ENCODE measurements at places on chromosomes 12 and 14.

GRCh38 chr12:642633-643474 is 20.4 kb downstream of the NINJ2 start:
- peak; percentile 87 for DNase-seq

GRCh38 chr12:24079083-24079482 is 129.6 kb upstream of the SOX5 start:
- DNase-seq: no peak

GRCh38 chr14:86756521-86757190 is 1226.7 kb downstream of the FLRT2 start:
- DNase-seq: no peak

GRCh38 chr14:39988939-39989338 is 556.7 kb upstream of the FBXO33 start:
- no peak for DNase-seq

DNA sequence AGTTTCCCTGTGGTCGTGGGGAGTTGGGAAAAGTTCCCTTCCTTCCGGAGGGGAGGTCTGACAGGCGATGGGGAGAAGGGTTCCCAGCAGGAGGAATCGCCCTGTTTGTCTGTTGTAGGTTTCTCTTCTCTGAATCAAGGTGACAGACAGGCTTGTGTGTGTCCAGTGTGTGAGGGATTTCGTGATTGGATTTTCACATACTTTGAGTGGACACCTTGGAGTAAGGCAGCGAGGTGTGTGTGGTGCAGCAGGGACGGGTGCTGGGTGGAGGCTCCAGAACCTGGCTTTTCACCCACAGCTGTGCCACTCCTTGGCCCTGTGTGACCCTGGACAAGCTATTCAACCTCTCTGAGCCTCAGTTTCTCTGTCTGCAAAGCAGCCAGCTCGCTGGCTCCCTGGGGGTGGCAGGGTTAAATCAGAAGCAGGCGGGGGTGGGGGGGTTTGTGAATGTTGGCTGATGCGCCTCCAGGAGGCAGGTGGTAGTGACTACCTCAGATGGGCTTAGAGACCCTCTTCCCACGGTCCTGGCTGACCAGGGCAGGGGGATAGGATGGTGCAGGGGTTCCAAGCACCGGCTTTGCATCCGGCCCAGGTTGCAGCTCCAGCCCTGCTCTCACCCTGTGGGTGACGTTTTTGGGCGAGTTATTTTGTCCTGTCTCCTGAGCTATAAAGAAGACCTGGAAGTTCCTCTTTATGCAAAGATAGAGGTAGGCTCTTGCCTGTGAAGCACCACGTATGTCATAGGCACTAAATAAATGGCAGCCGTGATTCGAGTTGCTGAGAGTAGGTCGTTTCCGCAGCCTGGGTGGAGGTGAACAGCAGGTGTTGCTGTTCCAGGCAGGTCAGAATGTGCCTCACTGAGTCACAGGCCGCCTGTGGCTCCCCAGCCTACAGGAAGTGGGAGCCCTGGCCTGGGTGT is 679 bp downstream of the BDKRB2 start:
- DNase-seq: no peak

- no peak for DNase-seq
Observed at GRCh38 chr12:113837084-113837483, 129.0 kb downstream of the RBM19 start.

DNA sequence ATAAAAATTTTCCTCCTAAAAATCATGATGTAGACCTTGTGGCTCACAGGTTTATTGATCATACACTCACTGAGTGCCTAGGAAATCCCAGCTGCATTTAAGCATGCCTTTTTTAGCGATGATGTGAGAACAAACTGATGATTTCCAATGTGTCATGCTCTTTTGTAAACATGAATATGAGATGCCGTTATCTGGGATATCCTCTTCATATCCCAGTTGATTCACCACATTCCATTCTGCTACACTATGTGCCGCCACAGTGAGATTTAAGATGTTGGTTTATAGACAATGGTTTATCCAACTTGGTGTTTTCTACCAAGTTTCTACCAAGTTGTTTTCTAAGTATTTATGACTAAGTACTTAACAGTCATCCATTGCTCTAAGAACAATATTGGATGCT is 5.2 kb downstream of the OR4E1 start:
- no peak for DNase-seq

DNA sequence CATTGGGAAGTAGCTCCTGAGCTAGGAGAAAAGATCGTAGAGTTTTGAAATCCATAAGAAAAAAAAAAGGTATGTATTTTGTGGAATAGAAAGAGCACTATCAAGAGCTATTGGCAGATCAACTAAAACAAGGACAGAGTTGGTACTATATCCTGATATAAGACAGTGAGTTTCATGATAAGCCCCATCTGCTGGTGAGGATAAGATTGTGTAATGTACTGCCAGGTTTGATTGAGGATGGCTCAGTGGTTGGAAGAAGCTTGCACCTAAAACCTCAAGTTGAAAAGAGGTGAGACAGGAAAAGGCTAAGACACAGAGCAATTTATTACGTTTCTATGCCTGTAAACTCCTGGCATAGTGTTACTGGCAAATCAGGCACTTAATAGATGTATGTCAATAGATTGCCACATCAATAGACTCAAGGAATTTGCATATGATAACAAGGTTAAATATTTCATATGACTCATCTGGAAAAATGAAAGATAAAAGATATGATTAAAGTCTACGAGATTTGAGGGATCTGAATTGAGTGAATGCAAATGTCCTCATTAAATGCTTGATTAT is 525.6 kb downstream of the FLRT2 start:
- DNase-seq: no peak

DNA sequence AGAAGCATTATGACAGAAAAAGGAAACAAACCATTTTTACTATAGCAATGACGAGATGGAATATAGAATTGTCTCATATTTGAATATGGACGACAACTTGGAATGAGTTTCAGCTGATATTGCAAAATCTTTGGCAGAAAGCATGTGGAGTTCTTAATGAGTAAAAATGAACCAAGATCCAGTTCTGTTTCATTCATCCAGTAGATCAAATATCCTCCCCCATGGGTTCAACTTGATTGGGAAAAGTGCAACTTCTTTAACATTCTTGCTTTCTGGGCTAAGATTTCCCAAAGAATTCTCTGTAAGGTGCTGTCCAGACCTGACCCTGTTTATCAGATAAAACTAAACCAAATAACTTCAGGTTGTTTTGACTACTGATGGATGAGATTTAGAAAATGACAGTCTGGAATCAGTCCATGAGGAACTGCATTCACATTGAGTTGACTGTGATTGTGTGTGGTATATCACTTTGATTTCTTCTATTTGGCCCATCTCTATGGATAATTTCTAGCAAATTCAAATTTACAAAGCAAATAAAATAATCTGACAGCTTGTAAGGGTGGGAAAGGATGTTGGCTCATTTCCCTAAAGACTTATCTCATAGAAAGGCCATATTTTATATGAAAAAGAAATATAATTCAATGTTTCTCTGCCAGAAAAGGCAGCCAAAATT is 267.4 kb downstream of the ADAMTS20 start:
- DNase-seq: no peak

GRCh38 chr14:67851785-67852410 is 32.3 kb downstream of the RAD51B start:
- DNase-seq: no peak

DNA sequence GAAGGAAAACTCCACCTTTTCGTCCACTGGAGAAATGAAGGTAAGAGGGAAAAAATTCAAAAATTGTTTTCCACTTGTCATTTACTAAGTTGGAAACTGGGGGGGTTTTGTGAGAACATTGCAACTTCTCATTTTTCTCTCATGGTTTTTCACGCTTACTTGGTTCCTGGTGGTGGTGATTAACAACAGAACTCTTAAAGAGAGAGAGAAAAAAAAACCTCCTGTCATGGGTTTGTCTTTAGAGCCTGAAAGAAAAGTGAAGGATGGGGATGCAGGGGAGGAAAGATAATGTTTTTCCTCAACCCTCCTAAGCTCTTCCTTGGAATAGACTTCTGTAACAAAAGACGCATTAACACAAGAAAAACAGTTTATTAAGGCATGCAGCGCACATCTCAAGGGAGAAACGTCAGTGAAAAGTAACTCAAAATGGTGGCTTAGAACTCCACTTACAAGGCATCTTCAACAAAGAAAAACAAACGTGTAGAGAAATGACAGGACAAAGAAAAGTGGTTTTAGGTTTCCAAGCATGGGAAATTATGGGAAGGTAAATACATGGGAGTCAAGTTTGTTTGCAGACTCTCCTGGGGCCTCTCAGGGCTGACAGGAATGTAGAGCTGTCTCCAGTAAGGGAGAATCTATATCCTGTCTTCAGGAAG is 81.9 kb upstream of the ATF7IP start:
- DNase-seq: no peak

GRCh38 chr12:27497446-27497845 is 26.6 kb upstream of the PPFIBP1 start:
- no peak for DNase-seq

DNA sequence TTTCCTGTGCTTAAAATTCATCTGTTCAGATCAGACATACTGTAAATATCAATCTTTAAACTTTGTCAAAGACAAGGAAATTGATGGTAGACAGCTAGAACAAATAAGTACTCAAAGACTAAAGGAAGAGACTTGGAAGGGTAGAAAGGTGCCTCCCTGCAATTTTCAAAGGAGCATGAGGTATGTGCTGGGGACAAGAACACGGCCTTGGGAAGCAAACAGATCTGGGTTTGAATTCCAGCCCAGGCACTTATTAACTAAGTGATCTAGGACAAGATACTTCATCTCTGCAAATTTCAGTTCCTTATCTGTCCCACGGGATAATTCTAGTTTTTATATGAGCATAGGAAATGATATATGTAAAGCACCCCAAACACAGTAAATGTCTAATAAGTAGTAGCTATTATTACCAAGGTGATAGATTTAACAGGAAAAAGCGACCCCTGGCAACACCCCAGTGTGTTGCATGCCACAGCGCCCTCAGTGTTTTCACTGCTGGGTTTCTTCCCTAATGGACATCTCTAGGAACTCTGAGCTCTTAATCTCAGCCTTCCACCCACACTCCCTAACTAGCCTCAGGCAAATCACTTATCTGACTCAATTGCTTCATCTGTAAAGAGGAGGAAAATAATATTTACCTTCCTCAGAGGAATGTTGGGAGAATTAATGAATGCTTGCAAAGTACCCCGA is 44.7 kb upstream of the BMP4 start:
- no peak for DNase-seq

- no peak for DNase-seq
Observed at GRCh38 chr12:57889500-57889989, 43.0 kb upstream of the CTDSP2 start.

DNA sequence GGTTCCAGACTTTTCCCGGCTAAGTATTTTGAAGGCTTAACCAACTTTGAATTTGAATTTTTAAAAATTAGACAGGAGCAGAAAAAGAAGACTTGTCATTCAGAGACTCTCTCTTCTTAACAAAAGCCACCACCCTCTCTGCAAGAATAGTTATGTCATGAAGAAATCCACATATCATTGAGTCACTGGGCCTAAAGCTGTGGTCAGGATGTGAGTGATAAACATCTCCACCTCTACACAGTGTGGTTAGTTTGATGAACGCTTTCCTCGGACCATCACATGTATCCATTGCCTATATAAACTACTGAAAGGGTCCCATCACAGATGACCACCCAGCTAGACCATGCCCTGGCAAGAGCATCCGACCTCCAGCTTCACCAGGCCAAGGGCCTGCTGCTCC is 226.1 kb downstream of the KSR2 start:
- no peak for DNase-seq

DNA sequence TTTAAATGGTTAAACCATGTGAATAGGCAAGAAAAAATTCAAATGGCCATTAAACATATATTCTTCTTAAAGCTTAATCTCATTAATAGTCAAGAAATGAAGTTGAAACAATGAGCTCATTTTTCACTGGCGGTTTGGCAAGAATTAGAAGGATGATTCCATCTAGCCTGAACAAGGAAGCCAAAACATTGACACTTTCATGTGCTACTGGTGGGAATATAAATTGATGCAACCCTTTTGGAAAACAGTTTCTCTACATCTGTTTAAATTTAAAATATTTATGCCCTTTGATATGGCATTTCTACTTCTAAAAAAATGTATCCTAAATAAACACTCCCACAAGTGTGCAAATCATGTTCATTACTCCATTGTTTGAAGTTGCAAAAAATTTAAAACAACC is 174.7 kb upstream of the HIF1A start:
- DNase-seq: no peak

- DNase-seq: no peak
Observed at GRCh38 chr12:127570793-127571360, 696.1 kb upstream of the TMEM132C start.

- DNase-seq: no peak
Observed at GRCh38 chr12:7021956-7022355, 3.7 kb upstream of the LPCAT3 start.

DNA sequence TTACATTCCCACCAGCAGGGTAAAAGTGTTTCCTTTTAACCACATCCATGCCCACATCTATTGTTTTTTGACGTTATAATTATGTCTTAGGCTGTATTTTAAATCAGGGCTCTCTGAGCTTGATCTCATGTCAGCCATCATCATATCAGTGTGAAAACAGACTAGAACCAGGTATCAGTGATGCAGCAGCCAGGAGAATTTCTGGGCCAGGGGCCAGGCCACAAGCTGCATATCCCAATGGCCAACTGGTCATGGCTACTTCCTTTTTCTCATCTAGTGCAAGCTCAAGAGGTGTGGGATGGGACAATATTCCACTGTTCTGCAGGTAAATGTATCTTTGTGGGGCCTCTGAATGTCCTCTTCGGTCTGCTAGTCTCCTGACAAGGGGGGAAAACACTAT is 125.1 kb downstream of the CRADD start:
- DNase-seq: no peak

GRCh38 chr14:100274250-100274649 is 32.0 kb downstream of the SLC25A29 start:
- DNase-seq: no peak

- no peak for DNase-seq
Observed at GRCh38 chr14:77022236-77022852, 6.2 kb downstream of the IRF2BPL start.

DNA sequence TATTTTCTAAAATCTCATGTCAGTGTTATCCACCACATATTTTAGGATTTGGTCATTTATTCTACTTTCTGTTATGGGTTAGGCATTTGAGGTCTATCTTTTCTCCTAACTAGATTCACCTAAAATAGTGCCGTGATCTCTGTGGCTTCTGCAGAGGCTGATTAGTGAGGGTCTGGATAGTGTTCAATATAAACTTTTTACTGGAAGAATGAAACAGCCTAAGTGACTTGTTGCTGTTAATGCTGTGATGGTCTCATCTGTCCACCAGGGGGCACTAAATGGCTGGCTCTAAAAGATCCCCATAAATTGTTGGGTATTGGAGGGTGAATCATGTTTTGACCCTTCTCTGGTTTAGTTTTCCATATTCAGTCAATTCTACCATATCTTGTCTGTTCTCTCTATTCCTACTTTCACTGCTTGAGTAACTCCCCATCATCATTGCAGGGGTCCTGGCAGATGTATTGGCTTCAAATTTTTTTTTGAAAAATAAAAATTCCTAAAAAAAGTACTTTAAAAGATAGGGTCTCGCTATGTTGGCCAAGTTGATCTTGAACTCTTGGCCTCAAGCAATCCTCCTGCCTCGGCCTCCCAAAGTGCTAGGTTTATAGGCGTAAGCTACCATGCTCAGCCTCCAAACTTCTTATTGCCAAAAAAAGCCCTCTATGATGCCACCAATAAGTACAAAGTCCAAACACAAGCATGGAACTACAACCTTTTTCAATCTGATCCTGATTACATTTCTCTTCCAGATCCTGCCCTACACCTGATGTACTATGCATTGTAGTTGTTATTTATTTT is 6.9 kb downstream of the PABPN1 start:
- DNase-seq: no peak

- no peak for DNase-seq
Observed at GRCh38 chr12:79114896-79115295, 250.3 kb downstream of the SYT1 start.

All from CMK (cell line).